Mesenteric fat pad (tissue), 1 donor: ENCODE measurements at places on chromosomes 13 and 19. TPM values are rescaled to one million over a fixed set of nuclear protein-coding genes. Genes with fewer than 3 reads are reported as not detected.
A peak's percentile ranks its signal among the peaks of the same experiment; 100 is the strongest.

GRCh38 chr13:46168341-46168740 lies 13.6 kb downstream of the LCP1 start:
- DNase-seq: no peak

DNA sequence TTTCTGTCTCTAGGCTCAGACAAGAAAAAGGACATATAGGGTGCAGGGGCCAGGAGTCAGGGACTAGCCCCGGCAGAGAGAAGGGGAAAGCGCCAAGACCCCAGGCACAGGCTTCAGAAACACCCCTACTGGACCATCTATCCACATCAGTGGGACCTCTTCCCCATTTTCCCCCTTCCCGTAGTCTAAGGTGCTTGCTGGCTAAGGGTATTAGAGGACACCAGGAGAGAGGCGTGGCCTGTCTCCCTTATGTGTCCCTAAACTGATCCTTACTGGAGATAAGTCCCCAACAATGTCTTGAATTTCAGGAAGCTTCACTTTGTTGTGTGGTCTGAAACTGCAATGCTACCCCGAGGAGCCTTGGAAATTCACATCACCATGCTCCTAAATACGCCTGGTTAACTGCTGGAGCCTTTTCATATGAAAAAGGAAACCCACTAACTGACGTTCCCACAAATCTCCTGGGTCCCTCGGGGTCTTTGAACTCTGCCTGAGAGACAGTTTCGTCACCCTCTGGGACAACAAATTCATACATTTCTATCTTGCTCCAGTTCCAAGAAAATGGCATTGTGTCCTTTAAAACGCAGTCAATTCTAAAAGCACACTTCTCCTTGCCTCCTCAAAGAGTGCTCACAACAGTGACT lies 197.7 kb downstream of the COL4A1 start:
- DNase-seq: no peak

DNA sequence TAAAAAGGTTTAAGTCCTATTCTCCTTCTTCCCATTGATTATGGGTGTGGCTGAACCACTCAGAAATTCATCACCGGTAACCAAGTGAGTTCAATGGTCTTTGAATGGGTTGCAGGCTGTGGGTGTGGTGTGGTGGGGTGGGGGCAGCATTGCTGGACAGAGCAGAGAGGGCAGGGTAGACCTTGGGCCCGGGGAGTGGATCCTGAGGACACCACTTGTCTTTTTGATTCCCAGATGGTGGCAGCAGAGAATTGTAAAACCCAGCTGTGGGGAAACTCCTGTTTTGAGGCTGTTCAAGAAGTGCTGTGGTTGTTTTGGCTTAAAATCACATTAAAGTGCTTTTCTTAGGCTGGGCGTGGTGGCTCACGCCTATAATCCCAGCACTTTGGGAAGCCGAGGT lies 45.8 kb upstream of the RGCC start:
- no peak for DNase-seq

- DNase-seq: no peak
Observed at GRCh38 chr13:61277088-61277487, 138.6 kb downstream of the PCDH20 start.

- DNase-seq: no peak
Observed at GRCh38 chr13:76296751-76297150, 589.5 kb downstream of the KCTD12 start.

Gene EDNRB
- total RNA-seq: 144 TPM

DNA sequence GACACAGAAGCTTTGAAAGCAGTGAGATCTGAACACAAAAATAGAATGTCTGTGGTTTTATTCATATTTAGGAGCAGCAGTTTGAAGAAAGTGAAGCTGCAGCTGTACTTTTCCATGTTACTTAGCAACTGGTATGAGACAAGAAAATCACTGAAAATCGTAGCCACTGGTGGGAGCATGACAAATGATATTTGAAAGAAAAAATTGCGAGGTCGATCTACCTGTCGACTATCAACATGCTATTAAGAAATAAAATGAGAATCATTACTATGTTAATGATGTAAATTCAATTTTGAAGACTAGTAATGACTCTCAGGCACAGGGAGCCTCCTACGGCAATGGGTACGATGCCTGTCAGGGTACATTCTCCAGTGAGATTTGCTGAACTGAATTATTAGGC lies 436.4 kb downstream of the SLITRK5 start:
- DNase-seq: no peak

Gene IGSF23
- not detected for total RNA-seq

DNA sequence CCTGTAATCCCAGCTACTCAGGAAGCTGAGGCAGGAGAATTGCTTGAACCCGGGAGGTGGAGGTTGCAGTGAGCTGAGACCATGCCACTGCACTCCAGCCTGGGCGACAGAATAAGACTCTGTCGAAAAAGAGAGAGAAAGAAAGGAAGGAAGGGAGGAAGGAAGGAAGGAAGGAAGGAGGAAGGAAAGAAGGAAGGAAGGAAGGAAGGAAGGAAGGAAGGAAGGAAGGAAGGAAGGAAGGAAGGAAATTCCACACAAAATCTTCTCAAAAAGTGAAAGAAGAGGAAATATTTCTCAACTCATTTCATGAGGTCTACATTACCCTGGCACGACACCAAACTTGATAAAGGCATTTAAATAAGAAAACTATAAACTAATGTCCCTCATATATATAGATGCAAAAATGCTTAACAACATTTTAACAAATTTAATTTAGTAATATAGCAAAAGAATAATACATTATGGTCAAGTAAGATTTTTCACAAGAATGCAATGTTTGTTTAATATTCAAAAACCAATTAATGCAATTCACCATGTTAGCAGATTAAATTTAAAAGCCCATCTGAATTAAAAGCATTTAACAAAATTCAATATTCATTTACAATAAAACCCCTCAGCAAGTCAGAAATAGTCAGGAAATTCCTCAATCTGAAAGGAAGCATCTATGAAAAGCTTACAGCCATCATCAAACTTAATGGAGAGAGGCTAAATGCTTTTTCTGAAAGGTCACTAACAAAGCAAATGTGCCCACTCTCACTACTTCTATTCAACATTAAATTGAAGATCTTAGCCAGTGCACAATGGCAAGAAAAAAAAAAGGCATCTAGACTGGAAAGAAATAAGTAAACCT lies 12.0 kb upstream of the CPB2 start:
- no peak for DNase-seq

Gene B3GNT8
- 8.1 TPM for total RNA-seq

Gene PRTN3
- total RNA-seq: 0.32 TPM

DNA sequence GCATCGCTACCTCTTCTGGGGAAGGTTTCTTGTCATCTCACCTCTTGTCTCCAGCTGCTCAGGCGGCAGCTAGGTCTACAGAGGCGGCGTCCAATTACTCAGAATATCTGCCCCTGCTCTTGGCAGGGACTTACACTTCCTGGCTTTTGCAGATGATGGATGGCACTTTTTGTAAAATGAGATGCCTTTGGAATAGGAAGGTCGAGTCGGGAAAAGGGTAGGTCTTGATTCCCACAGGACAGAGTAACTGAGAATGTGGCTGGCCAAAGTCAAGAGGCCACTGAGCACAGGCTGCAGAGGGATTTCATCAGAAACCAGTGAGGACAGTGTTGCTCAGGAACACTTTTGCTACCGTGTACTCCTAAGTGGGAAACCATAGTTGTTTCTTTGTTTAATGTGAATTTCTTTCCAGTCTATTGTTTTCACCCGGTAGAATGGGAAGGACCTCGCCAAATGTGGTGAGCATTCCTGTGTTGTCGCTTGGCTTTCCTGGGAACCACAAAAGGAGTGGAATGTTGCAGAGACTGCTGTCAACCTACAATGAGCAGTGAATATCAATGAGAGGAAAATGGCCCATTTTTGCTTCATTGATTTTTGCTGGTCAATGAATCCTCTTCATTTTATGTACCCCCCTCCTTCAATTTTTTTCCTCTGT lies 383.7 kb downstream of the HS6ST3 start:
- DNase-seq: no peak

Gene ZNF578
- total RNA-seq: 1.5 TPM

Gene RAB8A
- 51.4 TPM for total RNA-seq

DNA sequence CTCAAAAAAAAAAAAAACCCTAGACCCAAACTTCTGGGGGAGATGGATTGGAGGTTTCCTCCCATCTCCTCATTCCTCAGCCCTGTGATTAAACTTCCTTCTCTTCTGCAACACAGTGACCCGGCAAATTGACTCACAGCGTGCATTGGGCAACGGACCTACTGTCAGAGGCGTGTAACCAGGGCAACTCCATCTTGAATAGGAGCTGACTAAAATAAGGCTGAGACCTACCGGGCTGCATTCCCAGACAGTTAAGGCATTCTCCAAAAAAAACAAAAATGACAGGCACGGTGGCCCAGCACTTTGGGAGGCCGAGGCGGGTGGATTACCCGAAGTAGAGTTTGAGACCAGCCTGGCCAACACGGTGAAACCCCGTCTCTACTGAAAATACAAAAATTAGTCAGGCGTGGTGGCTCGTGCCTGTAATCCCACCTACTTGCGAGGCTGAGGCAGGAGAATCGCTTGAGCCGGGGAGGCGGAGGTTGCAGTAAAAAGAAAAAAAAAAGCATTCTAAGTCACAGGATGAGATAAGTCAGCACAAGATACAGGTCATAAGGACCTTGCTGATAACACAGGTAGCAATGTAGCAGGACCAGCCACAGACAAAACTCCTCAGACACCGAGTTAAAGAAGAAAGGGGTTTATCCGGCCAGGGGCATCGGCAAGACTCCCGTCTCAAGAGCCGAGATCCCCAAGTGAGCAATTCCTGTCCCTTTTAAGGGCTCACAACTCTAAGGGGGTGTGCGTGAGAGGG lies 5.4 kb upstream of the NLRP7 start:
- DNase-seq: no peak

Gene KIR3DL1
- not detected for total RNA-seq

- no peak for DNase-seq
Observed at GRCh38 chr13:72168126-72168855, 301.3 kb upstream of the DACH1 start.

DNA sequence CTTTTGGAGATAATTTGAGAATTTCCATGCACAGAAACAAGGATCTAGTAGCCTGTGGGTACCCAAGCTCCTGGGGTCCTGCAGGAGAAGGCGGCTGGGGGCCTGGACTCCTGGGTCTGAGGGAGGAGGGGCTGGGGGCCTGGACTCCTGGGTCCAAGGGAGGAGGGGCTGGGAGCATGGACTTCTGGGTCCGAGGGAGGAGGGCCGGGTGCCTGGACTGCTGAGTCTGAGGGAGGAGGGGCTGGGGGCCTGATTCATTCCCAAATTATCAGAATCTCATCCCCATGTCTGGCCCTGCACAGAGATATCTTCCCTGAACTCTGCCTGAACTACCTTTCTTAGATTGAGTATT lies 520 bp upstream of the RDH13 start:
- DNase-seq: no peak

Gene C19orf12
- total RNA-seq: 148 TPM

Gene TRAPPC5
- total RNA-seq: 107 TPM

Gene CDX2
- total RNA-seq: 0.45 TPM

Gene AMER2
- total RNA-seq: 0.03 TPM

DNA sequence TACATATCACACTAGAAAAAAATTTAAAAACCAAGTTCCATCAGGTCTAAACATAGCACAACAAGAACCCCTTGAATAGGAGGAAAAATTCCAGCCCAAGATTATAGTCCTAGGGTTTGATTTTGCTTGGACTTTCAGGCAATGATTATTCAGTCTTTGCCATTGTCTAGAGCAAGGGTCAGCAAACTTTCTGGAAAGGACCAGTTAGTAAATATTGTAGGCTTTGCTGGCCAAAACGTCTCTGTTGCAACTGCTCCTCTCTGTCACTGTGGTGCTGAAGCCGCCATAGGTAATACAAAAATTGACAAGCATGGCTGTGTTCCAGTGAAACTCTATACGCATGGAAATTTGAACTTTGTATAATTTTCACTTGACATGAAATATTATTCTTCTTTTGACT lies 95.5 kb upstream of the UBAC2 start:
- DNase-seq: no peak

GRCh38 chr13:23610966-23611491 lies 40.8 kb downstream of the TNFRSF19 start:
- DNase-seq: no peak

Gene DDX39A
- total RNA-seq: 53.0 TPM

DNA sequence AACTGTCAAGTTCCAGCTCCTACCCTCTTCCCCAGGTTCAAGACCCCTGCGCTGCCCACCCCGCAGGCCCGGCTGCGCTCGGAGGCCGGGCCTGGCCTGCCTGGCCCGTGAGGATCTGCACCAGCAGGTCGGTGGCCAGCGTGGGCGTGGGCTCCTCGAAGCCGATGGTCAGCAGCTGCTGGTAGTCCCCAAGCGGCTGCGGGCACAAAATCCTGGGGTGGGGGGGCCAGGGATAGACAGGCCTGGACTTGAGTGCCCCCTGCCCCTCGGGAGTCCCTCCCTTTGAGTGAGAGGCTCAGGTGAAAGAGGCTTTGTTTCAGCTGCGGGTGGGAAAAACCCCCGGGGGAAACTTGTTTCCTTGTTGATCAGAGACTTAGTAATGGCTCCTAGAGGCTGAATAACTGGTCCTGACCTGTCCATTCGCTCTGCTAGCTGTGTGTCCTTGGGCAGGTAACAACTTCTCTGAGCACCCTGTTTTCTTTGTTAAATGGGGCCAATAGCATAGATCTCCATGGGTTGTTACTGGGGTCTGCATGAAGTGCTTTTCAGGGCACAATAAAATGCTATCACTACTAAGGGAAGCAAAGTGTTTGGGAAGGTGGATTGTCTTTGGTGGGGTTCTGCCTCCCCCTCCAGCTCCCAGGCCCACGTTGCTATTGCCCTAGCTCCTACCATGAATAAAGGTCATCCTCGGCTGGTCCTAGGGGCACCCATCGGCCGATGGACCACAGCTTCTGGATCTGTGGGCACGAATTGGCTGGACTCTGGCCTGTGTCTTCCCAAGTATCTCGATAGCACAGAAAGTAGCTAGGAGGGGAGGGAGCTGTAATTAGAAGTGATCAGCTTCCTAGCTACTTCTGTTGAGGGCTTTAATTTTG lies 3.5 kb downstream of the C19orf67 start:
- DNase-seq: no peak

Gene CD22
- 1.3 TPM for total RNA-seq

Gene ZNF8
- total RNA-seq: 5.1 TPM

Gene WTIP
- total RNA-seq: 25.3 TPM

- DNase-seq: peak; percentile 93
Observed at GRCh38 chr13:110869805-110870706, 44.8 kb downstream of the ANKRD10 start.

Gene ZIK1
- 2.4 TPM for total RNA-seq

Gene CNFN
- 2.2 TPM for total RNA-seq

- no peak for DNase-seq
Observed at GRCh38 chr13:103542648-103543047, 476.4 kb upstream of the SLC10A2 start.

DNA sequence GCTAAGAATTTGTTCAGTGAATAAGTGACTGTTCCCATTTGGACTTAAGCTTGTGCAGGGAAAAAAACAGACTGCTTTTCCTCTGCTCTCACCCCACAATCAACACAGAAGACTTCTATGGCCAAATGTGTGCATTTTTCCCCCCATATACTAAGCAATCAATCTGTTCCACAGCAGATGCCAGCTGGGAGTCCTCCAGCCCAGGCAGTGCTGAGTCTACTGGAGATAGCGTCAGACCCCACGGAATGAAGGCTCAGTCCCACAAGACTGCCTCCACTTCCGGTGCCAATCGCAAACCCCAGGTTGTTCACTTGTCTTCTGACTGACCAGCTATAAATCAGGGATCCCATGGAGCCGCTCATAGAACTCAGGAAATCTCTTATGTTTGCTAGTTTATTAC lies 69.5 kb upstream of the ANKRD10 start:
- DNase-seq: no peak

- DNase-seq: no peak
Observed at GRCh38 chr13:57353831-57354230, 186.8 kb downstream of the PRR20E start.

- no peak for DNase-seq
Observed at GRCh38 chr19:22527554-22527953, 105.4 kb upstream of the ZNF98 start.
